ENCODE measurements at places on chromosomes 1 and 21.

DNA sequence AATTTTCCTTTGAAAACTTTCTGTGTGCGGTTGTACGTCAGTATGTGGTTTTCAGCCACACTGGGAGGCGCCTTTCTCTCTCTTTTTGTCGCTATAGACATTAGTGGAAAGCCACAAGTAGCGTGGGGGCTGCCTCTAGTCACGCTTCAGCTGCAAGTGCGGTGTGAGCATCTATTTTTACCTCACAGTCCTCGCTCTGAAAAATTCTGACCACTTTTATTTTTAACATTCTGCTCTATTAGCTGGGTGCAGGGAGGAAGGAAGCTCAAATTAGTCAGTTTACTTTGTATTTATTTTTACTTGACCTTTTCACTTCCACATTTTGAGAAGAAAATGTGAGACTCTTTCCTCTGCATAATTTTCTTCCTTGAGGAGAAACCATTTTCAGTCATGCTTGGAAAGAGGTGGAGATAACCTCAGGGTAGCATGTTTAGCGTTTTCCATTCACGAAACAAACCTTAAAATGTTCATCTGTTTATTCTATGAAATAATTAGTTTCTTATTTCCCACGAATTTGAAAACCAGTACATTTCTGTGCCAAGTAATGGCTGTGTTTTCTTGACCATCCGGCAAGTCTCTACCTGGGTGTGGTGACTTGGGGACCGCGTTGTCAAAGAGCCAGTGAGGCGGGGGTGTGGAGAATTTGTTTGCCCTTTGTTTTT is 35.6 kb downstream of the ADARB1 start:
- no peak for DNase-seq

- no peak for DNase-seq
Observed at GRCh38 chr1:1259119-1259488, 12.6 kb upstream of the C1QTNF12 start.

DNA sequence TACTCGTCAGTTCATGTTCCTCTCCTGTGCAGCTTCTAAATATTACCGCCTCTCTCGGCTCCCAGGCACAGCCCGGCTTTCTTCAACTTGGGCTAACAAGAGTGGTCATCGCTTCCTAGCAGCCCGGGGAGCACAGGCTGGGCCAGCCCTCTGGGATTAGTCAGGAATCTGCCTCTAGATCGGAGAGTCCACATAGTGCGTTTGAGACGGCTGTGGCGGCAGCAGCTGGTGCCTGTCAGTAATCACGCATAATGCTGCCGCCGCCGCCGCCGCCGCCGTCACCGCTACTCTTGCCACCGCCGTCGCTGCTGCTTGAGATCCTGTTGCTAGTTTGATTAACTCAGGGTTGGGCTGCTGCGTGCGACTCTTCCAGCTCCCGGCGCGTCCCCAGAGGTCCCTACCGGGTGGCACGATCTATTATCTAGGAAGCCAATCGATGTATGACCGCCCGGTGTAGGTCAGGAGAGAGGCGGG is at the start of gene RXRG:
Gene RXRG (minus strand): TSS at position 230 of the 474 bp plus-strand sequence. CDS start 233 bp downstream, outside the sequence.
- DNase-seq: peak; percentile 5

- no peak for DNase-seq
Observed at GRCh38 chr1:2391931-2392509, 379 bp downstream of the RER1 start.

GRCh38 chr21:46425041-46425440 is 33.6 kb upstream of the DIP2A start:
- DNase-seq: no peak

Data from prostate gland (tissue), 2 donors.